ENCODE measurements at places on chromosomes 13 and 19. TPM values are rescaled to one million over a fixed set of nuclear protein-coding genes. Genes with fewer than 3 reads are reported as not detected.

The SLC5A5 gene
- total RNA-seq, result not detected

The TGFBR3L gene
- not detected for total RNA-seq

The FFAR2 gene
- 0.46 TPM for total RNA-seq

The KLF12 gene
- 26.9 TPM for total RNA-seq

The TEX26 gene
- not detected for total RNA-seq

The SGCG gene
- total RNA-seq, result 0.59 TPM

The SMIM44 gene
- not detected for total RNA-seq

The SLC27A1 gene
- total RNA-seq, result 30.2 TPM

The ATXN8OS gene
- total RNA-seq, result not detected

The SULT2B1 gene
- 0.62 TPM for total RNA-seq

The IGSF23 gene
- total RNA-seq, result not detected

GRCh38 chr13:23725922-23726321, 155.7 kb downstream of the TNFRSF19 start:
- no peak overlapping the region for H3K27ac ChIP-seq
- no peaks in the 10 kb centered on the region for H3K27me3 ChIP-seq
- DNase-seq, result no peak
- H3K36me3 ChIP-seq, result no peaks in the 10 kb centered on the region

- H3K4me3 ChIP-seq, result no peak overlapping the region
- peaks cover 21% of the 10 kb centered on the region for H3K36me3 ChIP-seq
- H3K4me1 ChIP-seq, result no peaks in the 10 kb centered on the region
- DNase-seq, result no peak
Measured at GRCh38 chr19:5144545-5145179, 175.7 kb downstream of the KDM4B start.

DNA sequence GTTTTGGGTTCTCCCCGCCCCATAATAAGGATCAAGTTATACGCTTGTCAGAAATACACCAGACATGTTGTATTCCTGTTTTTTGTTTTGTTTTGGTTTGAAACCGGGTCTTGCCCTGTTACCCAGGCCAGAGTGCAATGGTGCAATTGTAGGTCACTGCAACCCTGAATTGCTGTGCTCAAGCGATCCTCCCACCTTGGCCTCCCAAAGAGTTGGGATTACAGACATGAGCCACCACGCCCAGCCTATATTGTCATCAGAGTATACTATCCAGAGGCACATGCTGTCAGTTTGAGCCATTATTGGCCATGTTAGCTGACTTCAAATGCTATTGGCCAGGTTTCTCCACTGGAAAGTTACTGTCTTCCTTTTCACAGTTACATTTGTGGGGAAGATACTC, 9.8 kb downstream of the SAFB start:
- no peak for DNase-seq
- no peak overlapping the region for H3K4me3 ChIP-seq
- peaks cover 24% of the 10 kb centered on the region for H3K4me1 ChIP-seq
- H3K36me3 ChIP-seq, result peaks cover 13% of the 10 kb centered on the region

GRCh38 chr13:29448174-29448573, 147.3 kb downstream of the SLC7A1 start:
- H3K4me1 ChIP-seq, result peaks cover 5% of the 10 kb centered on the region
- DNase-seq, result no peak
- no peaks in the 10 kb centered on the region for H3K36me3 ChIP-seq
- H3K4me3 ChIP-seq, result no peak overlapping the region

DNA sequence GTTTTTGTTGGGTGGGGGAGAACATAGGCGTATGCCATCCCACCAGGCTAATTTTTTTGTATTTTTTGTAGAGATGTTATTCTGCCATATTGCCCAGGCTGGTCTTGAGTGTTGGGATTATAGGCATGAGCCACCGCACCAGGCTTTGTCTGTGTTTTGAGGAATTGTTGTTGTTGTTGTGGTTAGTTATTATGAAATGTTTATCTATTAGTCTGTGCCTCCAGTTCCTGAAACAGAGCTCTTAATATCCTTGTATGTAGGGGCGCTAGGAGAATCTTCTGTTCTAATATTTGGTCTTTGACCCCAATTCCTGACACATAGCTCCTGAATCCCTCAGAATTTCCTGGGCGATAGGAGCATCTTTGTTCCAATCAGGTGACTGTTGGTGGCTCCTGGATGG, 5.6 kb upstream of the LATS2 start:
- peaks cover 4% of the 10 kb centered on the region for H3K4me1 ChIP-seq
- H3K4me3 ChIP-seq, result no peak overlapping the region
- no peak for DNase-seq
- H3K27me3 ChIP-seq, result peaks cover 6% of the 10 kb centered on the region
- no peaks in the 10 kb centered on the region for H3K36me3 ChIP-seq

DNA sequence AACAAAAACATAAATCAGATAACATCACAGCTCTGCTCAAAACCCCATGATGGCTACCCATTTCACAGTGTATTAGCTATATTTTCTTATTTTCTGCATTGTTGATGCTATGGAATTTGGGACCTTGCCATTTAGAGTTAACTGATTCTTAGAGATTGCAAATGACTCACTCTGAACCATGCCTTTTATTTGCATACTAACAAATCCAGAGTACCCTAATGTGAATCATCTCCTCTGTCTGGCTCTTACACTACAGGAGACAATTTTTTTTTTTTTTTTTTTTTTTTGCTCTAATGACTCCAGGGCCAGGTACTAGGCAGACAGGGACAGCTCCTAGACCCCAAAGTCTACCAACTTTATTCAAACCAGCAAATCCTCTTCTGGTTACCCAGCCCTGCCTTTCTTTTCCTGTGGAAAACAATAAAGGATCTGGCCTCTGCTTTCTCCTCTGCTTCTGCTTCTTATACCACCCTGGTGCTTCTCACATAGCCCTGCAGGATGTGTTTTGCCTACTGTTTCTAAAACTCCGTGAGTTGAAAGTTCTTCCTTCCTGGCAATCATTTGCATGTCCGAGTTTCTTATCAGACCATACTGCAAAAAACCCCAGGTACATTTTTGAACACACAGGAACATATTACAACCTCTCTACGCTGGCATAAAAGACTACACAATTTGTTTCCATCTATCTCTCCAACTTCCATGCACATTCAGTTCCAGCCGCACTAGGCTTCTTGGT, 10.6 kb upstream of the ZNF460 start:
- H3K4me3 ChIP-seq, result no peak overlapping the region
- H3K4me1 ChIP-seq, result peaks cover 6% of the 10 kb centered on the region
- H3K36me3 ChIP-seq, result no peaks in the 10 kb centered on the region
- peaks cover 5% of the 10 kb centered on the region for H3K27me3 ChIP-seq
- no peak for DNase-seq
- peak overlapping the region; percentile 38 for H3K27ac ChIP-seq

DNA sequence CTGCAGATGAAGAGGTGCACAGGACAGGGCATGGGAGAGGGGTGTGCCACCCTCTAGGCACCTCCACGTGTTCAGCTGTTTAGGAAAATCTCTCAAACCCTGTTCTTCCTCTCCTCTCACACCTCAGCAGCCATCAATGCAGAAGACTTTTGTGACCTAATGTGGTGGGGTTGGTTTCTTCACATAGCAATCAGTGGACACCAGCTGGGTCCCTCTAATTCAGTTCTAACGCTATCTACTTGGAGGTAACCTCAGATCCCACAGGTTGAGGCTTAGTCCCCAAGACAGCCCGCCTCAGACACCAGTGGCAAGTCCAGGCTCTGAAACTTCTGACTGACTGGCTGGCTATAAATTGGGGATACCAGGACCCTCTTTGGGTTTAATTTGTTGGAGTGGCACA, 69.9 kb upstream of the ANKRD10 start:
- DNase-seq, result no peak
- H3K27ac ChIP-seq, result no peak overlapping the region
- peaks cover 3% of the 10 kb centered on the region for H3K27me3 ChIP-seq
- H3K4me1 ChIP-seq, result no peaks in the 10 kb centered on the region
- no peak overlapping the region for H3K4me3 ChIP-seq

DNA sequence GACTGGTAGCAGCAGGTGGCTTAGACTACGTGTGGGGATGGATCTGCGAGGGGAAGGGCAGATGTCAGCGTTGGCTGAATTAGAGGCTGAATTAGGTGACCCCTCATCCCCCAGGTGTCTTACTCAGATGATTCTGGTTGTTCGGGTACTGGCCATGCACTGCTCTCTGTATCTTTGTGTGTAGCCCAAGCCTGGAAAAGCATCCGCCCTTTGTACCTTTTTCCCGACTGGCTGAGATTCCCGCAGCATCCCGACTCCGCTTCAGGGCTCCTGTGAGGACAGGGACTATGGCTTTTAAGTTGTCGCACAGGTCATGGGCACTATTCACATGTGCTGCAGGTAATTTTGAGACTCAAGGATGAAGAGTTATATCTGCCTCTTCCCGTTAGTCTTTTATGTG, 7.2 kb downstream of the TFDP1 start:
- no peak overlapping the region for H3K27ac ChIP-seq
- peak overlapping the region; percentile 16 for H3K4me3 ChIP-seq
- peaks cover 4% of the 10 kb centered on the region for H3K4me1 ChIP-seq
- DNase-seq, result no peak
- peaks cover 8% of the 10 kb centered on the region for H3K27me3 ChIP-seq
- H3K36me3 ChIP-seq, result peaks cover 22% of the 10 kb centered on the region

- H3K36me3 ChIP-seq, result peaks cover 9% of the 10 kb centered on the region
- peaks cover 7% of the 10 kb centered on the region for H3K4me1 ChIP-seq
- H3K4me3 ChIP-seq, result no peak overlapping the region
- DNase-seq, result no peak
- no peak overlapping the region for H3K27ac ChIP-seq
Measured at GRCh38 chr19:2719920-2720776, 1.0 kb downstream of the DIRAS1 start.

GRCh38 chr13:94427313-94427953, 52.0 kb downstream of the DCT start:
- no peak overlapping the region for H3K27ac ChIP-seq
- H3K27me3 ChIP-seq, result no peaks in the 10 kb centered on the region
- no peak overlapping the region for H3K4me3 ChIP-seq
- no peaks in the 10 kb centered on the region for H3K4me1 ChIP-seq

- no peak for DNase-seq
- H3K4me3 ChIP-seq, result no peak overlapping the region
- peaks cover 7% of the 10 kb centered on the region for H3K36me3 ChIP-seq
- H3K27ac ChIP-seq, result no peak overlapping the region
Measured at GRCh38 chr13:28286263-28286662, 147.9 kb downstream of the PAN3 start.

DNA sequence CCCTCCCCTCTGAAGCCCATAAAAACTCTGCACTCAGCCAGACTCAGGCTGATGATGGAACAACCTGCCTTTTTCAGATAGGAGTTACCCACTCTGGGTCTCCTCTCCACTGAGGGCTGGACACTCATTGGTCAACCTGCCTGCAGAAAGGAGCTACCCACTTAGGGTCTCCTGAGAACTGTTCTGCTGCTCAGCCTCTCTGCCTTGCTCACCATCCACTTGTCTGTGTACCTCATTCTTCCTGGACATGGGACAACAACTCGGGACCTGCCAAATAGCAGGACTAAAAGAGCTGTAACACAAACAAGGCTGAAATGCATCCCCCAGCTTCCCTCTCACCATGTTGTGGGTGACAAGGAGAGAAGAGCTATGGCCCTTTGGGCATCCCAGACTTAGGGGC, 18.4 kb upstream of the RCBTB2 start:
- peaks cover 15% of the 10 kb centered on the region for H3K36me3 ChIP-seq
- DNase-seq, result no peak
- H3K27me3 ChIP-seq, result no peaks in the 10 kb centered on the region
- H3K4me3 ChIP-seq, result no peak overlapping the region
- H3K4me1 ChIP-seq, result no peaks in the 10 kb centered on the region

DNA sequence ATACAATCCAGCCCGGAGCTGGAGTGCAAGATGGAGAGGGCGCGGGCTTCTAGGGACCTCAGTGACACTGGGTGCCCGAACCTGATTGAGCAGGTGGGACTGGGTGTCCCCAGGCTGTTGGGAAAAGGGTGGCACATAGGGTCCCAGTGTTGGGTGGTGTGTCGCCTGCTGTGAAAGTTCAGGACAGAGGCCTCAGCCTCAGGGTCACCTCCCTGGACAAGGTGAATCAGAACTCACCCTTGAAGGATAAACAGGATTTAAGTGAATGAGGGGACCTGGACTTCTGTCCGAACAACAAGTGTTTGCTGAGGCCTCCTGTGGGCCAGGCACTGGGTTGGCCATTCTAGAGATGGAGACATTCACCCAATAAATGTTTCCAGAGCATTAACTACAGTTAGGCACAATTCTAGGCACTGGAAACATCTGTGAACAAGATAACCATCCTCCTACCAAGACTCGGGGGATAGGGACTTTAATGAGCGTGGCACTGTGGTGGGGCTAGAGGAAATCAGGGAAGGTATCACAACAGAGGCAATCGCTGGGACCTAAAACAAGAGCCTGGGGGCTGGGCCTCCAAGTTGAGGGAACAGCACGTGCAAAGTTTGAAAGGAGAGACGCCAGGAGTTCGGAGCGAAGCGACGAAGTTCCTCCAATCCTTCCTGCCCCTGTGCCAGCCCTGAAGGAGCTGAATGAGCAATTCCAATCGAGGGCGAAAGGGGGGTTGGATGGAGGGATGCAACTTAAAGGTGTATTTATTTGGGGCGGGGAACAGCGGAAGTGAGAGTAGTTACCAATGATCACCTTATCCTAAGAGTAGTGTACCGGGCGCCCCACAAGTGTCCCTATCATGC, 921 bp upstream of the POLD1 start:
- peaks cover 16% of the 10 kb centered on the region for H3K4me1 ChIP-seq
- H3K4me3 ChIP-seq, result peak overlapping the region; percentile 94
- DNase-seq, result no peak
- H3K27me3 ChIP-seq, result peaks cover 23% of the 10 kb centered on the region

DNA sequence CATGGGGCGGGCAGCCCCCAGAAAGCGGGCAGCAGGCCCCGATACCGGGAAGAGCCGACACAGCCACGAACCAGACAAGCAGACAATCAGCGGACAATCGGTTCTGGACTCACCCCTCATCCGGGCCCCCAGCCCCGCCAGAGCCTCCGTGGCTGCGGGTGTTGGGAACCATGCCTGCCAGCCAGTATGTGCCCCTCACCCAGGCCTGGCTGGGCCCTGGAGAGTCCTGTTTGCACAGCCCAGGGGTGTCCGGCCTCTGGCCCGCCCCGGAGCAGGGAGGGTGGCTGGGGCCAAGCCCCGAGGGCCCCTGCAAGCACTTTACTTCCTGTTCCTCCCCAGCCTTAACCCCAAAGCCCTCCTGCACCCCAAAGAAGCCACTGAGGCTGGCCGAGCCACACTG, 7.8 kb downstream of the PODNL1 start:
- peaks cover 7% of the 10 kb centered on the region for H3K36me3 ChIP-seq
- H3K4me1 ChIP-seq, result peaks cover 13% of the 10 kb centered on the region
- H3K27me3 ChIP-seq, result peaks cover 12% of the 10 kb centered on the region
- no peak for DNase-seq

DNA sequence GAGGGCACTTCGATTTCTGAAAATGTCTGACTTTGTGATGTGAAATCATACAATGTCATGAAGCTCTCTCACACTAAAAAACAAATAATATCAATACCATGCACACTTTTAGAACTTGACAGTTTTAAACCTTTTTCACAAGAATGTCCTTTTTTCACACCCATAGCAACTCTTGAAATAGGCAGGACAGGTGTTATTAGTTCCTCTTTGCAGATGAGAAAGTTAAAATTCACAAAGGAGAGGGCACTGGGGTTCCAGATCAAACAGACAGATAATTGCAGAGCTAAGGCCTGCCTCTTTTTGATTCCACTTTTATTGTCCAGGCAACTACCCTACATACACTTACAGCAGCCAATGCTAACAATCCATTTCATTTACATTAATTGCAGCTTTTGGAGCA, 142.8 kb downstream of the KLF12 start:
- no peaks in the 10 kb centered on the region for H3K27me3 ChIP-seq
- no peaks in the 10 kb centered on the region for H3K36me3 ChIP-seq
- H3K27ac ChIP-seq, result no peak overlapping the region
- no peak for DNase-seq
